Mammary epithelial cell (primary cell): ENCODE measurements at places on chromosomes 6 and 20. TPM values are rescaled to one million over a fixed set of nuclear protein-coding genes. Genes with fewer than 3 reads are reported as not detected.

DNA sequence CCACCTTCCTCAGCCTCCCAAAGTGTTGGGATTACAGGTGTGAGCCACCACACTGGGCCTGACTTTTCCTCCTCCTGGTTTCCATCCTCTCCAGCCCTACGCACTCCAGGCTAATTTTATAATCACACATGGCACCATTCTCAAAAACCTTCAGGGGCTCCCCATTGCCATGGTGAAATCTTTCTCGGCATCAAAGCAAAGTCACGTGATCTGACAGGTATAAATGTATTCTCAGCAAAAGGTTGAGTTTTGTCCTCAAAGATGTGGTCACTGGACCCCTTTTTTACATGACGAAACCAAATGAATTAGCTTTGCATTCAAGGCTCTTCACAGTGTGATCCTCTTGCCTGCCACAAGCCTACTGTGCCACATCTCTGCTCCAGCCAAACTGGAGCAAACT is 15.5 kb downstream of the ARMC12 start:
- DNase-seq, result no peak

- DNase-seq, result no peak
These were observed 24.1 kb downstream of the KIF25 start for GRCh38 chr6:168021581-168021980.

GRCh38 chr6:135146162-135146934 is 34.8 kb upstream of the MYB start:
- DNase-seq, result peak; percentile 47

- no peak for DNase-seq
These were observed 753.4 kb upstream of the ADGRB3 start for GRCh38 chr6:67881706-67882065.

- no peak for DNase-seq
These were observed 108.9 kb downstream of the BCAS1 start for GRCh38 chr20:53961527-53961926.

TPD52L1 gene
- 115 and 158 TPM in 2 replicates for total RNA-seq

RIMS4 gene
- under 0.01 TPM for total RNA-seq

KHDRBS2 gene
- not detected in 2 replicates for total RNA-seq

C20orf144 gene
- 0.16 TPM in 1 of 2 replicates, not detected in the other for total RNA-seq
